ENCODE measurements at places on chromosomes 5 and 9.

GRCh38 chr5:34487956-34488355 is 168.2 kb upstream of the RAI14 start:
- no peak for DNase-seq

GRCh38 chr9:38073882-38074281 is 4.9 kb upstream of the SHB start:
- no peak for DNase-seq

DNA sequence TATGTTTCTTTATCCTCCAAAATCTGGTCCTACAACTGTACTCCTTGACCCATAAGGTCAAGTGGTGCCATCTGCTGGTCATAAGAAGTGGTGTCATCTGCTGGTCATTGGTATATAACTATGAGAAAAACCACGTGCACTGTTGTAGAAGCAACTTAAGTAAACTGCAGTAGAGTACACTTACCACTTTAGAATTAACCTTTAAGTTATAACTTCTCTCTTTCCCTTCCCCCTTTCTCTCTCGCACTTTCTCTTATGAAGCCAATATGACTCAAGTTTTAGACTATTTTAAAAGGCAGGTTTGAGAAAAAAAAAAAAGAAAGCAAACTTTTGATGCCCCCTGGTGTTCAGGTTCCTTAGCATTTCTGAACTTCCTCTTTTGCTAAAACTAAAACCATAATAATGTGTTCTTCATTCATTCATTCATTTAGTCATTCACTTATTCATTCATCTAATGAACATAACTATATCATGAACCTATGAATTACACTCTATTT is 12.8 kb upstream of the MTAP start:
- peak; percentile 8 for DNase-seq

DNA sequence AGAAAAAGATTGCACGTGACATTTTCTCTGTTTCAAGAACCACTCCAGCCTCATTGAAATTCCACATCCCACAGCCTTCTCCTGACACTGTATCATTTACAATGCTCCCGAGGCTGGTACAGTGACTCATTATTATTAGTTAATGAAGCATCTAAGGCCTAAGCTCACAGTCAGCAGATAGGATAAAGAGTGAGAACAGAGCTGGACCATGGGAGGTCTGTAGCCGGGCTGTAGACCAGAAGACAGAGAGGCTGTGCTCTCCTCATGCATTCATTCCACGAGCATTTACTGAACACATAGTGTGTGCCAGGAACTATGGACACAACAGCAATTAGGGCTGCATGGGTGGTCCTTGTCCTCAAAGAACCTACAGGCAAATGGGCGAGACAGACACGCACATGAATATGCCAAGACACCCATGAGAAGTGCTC is 47.3 kb upstream of the GALNT10 start:
- no peak for DNase-seq

DNA sequence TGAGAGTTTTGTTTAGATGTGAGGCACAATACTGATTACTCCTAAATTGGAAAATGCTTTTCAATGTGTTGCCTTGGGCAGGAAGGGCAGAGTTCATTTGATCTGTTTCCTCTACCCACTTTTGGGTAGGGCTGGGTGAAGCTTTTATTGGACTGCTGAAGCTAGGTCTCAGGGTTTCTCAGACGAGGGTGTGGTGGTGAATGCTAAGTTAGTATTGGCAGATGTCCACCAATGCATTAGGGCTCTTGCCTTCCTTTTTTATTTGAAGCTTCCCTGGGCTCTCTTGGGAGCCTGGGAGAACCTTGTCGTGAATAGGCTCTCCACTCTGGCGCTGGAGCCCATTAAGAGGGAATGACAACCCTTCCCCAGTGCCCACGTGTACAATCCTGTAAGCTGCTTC is 23.1 kb downstream of the SPTAN1 start:
- no peak for DNase-seq

DNA sequence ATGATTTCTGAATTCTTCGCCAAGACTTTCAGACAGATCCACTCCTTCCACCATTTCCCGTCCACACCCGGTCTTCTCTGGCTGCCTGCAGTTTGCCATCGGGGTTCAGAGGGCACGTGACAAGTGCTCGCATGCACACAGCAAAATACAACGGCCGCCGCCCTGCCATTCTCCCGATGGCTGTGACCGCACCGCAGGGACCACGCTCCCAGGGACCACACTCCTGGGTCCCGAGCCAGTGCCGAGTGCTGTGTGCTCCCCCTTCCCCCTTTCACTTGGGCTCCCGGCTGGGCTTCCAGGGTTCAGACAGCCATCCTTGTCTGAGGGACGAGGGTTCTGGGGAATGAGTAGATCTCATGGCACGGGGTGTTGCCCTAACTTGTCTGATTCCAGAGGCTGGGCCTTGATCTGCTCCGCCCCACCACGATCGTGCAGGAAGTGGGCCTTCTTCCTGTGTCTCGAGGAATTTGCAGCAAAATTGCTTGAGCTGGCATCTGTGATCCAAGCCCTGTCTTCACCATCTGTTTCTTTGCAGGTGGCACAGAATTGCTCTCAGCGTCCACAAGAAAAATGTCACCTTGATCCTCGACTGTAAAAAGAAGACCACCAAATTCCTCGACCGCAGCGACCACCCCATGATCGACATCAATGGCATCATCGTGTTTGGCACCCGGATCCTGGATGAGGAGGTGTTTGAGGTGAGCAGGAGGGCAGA is 59.2 kb downstream of the COL5A1 start:
- DNase-seq: no peak

GRCh38 chr5:80711938-80712337 is 57.2 kb upstream of the DHFR start:
- DNase-seq: no peak

GRCh38 chr9:83061990-83062650 is 822 bp downstream of the RASEF start:
- no peak for DNase-seq

- DNase-seq: no peak
Observed at GRCh38 chr9:4423207-4423610, 67.1 kb upstream of the SLC1A1 start.

DNA sequence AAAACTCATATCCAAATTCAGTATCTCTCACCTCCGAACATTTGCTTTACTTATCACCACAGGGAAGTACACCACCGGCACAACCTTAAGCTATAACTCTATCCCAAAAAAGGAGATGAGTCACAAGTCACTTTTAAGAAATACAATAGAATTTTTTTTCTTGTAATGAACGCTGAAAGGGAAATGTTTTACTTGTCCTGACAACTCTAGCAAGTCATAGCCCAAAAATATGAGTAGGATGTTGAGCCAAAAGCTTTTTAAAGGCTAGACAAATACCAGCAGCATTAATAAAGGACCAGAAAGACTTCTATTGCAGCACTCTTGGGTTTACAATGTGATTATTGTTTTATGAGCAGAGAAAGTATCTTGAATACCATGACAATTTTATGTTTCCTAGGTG is 147.3 kb upstream of the FST start:
- no peak for DNase-seq

DNA sequence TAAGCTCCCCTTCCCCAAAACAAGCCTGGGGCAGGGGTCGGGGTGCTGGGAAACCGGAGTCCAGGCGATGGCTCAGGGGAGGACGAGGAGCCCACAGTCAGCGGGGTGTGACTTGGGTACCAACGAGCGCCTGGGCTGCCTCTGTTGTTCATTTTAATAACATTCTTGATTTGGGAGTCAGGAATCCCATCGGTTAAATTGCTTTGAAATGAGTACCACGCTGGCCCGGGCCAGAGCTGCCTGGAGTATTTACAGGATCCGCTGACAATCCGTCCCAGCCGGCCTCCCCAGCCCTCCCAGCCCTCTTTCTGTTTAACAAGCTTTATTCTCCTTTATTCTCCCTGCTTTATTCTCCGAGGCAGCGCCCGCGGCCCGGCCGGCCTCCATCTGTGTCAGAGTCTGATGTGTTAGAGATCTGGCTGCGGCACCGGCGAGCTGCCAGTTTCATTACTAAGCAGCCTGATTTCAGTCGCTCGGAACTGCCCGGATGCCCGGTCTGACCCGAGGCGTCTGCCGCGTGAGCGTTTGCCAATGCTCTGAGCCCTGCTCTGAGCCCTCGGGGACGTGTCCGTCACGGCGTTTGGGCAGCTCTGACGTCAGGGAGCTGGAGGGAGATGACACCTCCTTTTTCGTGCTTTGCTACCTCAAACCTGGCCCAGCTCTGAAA is 16.5 kb upstream of the QRFP start:
- DNase-seq: no peak

DNA sequence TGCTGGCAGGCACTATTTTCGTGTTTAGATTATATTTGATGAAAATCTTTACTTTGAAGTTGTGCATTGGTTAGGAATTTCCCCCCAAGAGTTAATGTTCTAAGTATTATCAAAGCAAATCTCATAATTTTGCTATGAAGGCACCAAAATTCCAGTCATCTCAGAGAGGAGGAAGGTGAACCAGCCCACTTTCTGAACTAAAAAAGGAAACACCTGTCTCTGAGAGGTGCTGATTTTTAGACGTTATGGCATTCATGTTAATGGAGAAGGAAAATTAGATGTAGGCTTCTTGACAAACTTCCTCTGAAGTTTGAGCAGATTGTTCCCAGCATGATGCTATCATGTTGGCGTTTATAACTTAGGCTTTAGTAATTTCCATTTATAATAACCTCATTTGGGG is 432.9 kb upstream of the ACTBL2 start:
- DNase-seq: no peak

GRCh38 chr5:139312075-139312474 is 18.5 kb downstream of the MATR3 start:
- DNase-seq: no peak

DNA sequence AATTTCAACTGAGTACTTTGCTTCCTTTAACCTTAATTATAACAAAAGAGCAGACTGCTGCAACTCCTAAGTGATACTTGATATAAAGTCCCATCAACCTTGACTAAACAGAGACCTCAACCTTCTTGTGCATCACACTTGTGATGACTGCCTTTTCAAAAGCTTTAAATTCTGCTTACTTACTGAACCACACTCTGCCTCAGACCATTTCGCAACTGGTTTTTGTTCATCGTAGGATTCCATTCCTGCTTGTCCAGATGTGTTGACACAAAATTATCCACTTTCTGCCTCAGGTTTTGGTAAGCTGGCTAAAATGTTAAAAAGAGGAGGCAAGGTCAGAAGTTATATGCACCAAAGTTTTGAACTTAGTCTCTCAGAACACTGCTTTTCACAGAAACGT is 3.5 kb downstream of the BOD1 start:
- no peak for DNase-seq

DNA sequence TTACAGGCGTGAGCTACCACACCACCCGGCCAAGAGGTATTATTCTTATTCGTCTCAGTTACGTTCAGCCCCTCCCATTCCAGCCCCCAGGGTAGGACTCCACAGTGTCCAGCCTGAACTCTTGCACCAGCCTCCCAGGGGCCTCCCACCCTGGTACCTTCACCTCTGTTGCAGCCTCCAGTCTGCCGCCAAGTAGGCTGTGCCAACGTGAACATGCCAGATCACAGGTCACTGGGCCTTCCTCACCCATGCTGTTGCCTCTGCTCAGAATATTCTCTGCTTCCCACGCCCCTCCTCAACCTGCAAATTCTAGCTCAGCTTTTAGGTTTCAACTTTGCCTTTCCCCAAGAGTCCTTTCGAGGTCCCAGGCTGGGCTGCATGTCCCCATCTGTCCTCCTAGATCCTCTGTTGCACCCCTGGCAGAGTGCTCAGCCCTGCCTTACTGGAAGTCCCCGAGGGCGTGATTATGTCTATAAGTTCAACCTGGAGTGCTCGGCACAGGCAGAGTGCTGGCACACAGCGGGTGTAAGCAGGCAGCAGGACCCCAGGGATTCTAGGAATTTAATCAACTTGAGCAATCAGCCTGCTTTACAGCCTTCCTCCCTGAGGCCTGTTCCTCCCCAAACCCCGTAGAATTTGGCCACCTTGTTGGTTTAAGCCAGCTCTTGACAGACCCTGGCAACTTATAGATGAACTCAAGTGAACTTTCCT is 13.1 kb upstream of the STXBP1 start:
- DNase-seq: no peak

GRCh38 chr5:61263072-61263471 is 69.0 kb upstream of the ZSWIM6 start:
- no peak for DNase-seq

- no peak for DNase-seq
Observed at GRCh38 chr5:119390404-119390803, 34.6 kb downstream of the TNFAIP8 start.

GRCh38 chr9:137226338-137227053 is 806 bp upstream of the RNF224 start:
- DNase-seq: no peak

- no peak for DNase-seq
Observed at GRCh38 chr9:88399966-88400365, 11.7 kb downstream of the SPIN1 start.

DNA sequence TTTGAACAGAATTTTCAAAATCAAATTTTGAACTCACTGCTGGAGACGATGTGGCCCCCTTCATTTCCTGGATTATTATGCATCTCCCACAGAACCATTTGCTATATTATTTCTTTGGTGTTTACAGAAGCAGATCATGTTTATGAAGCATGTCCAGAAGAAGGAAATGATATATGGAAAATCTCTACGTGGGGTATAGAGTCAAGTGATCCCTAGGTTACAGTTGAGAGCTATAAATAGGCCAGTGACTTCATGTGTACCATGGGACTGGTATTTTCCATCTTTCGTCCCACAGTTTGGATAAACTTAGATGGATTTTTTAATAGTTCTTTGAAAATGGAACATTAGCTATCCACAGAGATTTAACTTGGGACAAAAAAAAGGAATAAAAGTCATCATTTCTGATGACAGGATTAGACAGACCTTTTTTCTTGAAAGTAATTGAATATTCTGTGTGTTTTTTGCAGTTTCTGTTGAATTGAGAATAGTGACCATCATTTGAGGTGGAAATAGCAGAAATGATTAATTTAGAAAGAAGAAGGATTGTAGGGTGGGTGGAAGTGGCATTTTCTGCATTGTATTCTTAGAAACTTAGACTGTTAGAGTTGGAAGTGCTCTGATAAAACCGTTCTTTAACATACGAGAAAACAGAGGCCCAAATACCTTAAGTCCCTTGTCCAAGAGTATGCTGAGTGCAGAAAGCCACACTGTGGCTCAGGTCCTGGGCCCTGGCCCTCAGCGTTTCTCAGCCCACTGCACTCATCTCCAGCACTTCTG is 136.4 kb downstream of the PIP5K1B start:
- no peak for DNase-seq

GRCh38 chr5:123089914-123090660 is 1.0 kb downstream of the PRDM6 start:
- DNase-seq: no peak

GRCh38 chr5:51859624-51860023 is 476.4 kb downstream of the ISL1 start:
- DNase-seq: no peak

- DNase-seq: no peak
Observed at GRCh38 chr5:164372892-164373291, 867.5 kb downstream of the MAT2B start.

GRCh38 chr5:58929726-58930125 is 346.9 kb downstream of the RAB3C start:
- DNase-seq: no peak

- DNase-seq: no peak
Observed at GRCh38 chr5:7852542-7852941, 1.6 kb upstream of the CFAP90 start.

GRCh38 chr9:35905051-35905781 is 786 bp upstream of the HRCT1 start:
- no peak for DNase-seq
